Activated naive CD8-positive, alpha-beta T cell treated with anti-CD3 and anti-CD28 coated beads for 36 hours (primary cell): ENCODE measurements at places on chromosomes 6 and 20. TPM values are rescaled to one million over a fixed set of nuclear protein-coding genes. Genes with fewer than 3 reads are reported as not detected.
A peak's percentile ranks its signal among the peaks of the same experiment; 100 is the strongest.

GRCh38 chr6:160766989-160767646, 65.1 kb downstream of the PLG start:
- H3K36me3 ChIP-seq: no peaks in the 10 kb centered on the region
- H3K4me3 ChIP-seq: peak overlapping the region; percentile 66
- DNase-seq: peak; percentile 54
- peaks cover 39% of the 10 kb centered on the region for H3K27me3 ChIP-seq
- peaks cover 3% of the 10 kb centered on the region for H3K4me1 ChIP-seq

Gene ZSCAN23
- total RNA-seq: 1.6 TPM

Gene LCA5
- 0.32 TPM for total RNA-seq

Gene NKAIN4
- total RNA-seq: not detected

- no peaks in the 10 kb centered on the region for H3K27me3 ChIP-seq
- H3K4me3 ChIP-seq: peak overlapping the region; percentile 100
- peak overlapping the region; percentile 92 for H3K27ac ChIP-seq
- DNase-seq: peak; percentile 32
- H3K4me1 ChIP-seq: peaks cover 58% of the 10 kb centered on the region
These were observed 3.6 kb downstream of the CCND3 start for GRCh38 chr6:41937861-41938574.

Gene SPEF1
- 0.23 TPM for total RNA-seq

Gene TENT5A
- total RNA-seq: 0.94 TPM

Gene CALHM4
- not detected for total RNA-seq

- DNase-seq: peak; percentile 38
- H3K27me3 ChIP-seq: no peaks in the 10 kb centered on the region
- peaks cover 5% of the 10 kb centered on the region for H3K36me3 ChIP-seq
- H3K27ac ChIP-seq: peak within 1 kb of the TSS; percentile 93
- peaks cover 56% of the 10 kb centered on the region for H3K4me1 ChIP-seq
These were observed at the start of gene HLA-DMB for GRCh38 chr6:32940656-32941213. HLA-DMB (minus strand) TSS chr6:32941028; CDS start chr6:32940807, 221 bp downstream.

GRCh38 chr6:153511896-153512496, 380.9 kb upstream of the RGS17 start:
- no peaks in the 10 kb centered on the region for H3K36me3 ChIP-seq
- no peak overlapping the region for H3K4me3 ChIP-seq
- no peak overlapping the region for H3K27ac ChIP-seq
- H3K4me1 ChIP-seq: no peaks in the 10 kb centered on the region
- DNase-seq: no peak

DNA sequence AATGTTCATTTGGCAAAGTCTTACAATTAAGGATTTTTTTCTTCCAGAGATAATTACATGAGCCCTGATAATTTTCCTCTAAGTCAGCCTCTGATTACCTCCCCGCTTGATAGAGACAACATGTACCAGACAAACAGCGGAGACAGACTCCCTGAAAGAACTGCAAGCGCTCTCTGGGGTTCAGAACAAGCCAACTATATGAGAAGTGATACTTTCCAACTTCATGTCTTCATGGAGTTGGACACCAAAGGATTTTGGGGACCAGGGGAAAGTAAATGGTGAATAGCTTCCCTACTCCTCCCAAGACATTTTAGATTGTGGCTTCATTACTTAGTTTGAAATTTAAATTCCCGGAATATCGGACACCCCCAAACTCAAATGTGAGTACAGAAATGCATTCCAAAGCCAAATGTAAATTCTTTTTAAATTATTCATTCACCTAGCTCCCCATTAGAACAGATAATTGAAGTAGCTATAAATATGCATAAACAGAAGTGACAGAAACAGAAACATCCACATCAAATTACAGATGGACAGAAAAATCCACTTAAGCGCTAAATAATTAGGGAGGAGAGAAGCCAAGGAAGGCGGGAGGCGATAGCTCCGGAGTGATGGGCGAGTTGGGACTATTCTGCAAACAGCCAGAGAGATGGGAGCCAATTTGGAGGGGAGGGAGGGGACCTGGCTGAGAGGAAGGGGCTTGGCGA, 129.7 kb upstream of the AKAP12 start:
- H3K27me3 ChIP-seq: peaks cover 7% of the 10 kb centered on the region
- no peak overlapping the region for H3K4me3 ChIP-seq
- H3K27ac ChIP-seq: no peak overlapping the region
- no peak for DNase-seq

DNA sequence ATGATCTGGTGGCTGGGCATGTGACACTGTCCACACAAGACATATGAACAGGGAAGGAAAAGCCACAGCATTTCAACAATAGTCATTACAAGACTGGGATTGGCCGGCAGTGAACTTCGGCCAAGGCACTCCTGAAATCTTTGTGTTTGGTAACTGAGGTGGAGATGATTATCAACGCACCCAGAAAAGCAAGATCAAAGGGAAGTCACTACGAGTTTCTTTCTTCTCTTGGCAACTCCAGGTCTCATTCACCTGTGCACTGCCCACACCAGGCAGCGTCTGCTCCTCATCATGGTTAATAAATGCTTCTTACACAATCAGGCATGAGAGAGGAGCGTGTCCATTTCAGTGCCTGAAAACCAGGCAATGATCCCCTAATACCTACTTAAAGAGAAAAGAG, 20.5 kb upstream of the FOXC1 start:
- peaks cover 35% of the 10 kb centered on the region for H3K27me3 ChIP-seq
- no peaks in the 10 kb centered on the region for H3K36me3 ChIP-seq
- DNase-seq: no peak
- H3K4me1 ChIP-seq: no peaks in the 10 kb centered on the region
- no peak overlapping the region for H3K4me3 ChIP-seq
- no peak overlapping the region for H3K27ac ChIP-seq

Gene NRSN1
- not detected for total RNA-seq

GRCh38 chr6:122648726-122649125, 38.5 kb downstream of the PKIB start:
- no peak overlapping the region for H3K4me3 ChIP-seq
- no peak for DNase-seq
- no peak overlapping the region for H3K27ac ChIP-seq
- no peaks in the 10 kb centered on the region for H3K36me3 ChIP-seq

- DNase-seq: no peak
- no peak overlapping the region for H3K4me3 ChIP-seq
These were observed 36.5 kb downstream of the DZANK1 start for GRCh38 chr20:18430172-18430826.

Gene FAM162B
- not detected for total RNA-seq

Gene GRM1
- not detected for total RNA-seq

- no peaks in the 10 kb centered on the region for H3K36me3 ChIP-seq
- DNase-seq: no peak
- H3K4me3 ChIP-seq: no peak overlapping the region
- H3K27ac ChIP-seq: no peak overlapping the region
These were observed 16.0 kb downstream of the HTR1B start for GRCh38 chr6:77447254-77447653.

GRCh38 chr6:132972971-132973370, 158.6 kb downstream of the RPS12 start:
- no peaks in the 10 kb centered on the region for H3K4me1 ChIP-seq
- no peak overlapping the region for H3K4me3 ChIP-seq
- H3K27me3 ChIP-seq: peaks cover 15% of the 10 kb centered on the region
- H3K27ac ChIP-seq: no peak overlapping the region
- no peak for DNase-seq
- no peaks in the 10 kb centered on the region for H3K36me3 ChIP-seq

GRCh38 chr6:127435626-127436220, 23.5 kb downstream of the KIAA0408 start:
- no peak for DNase-seq
- H3K4me3 ChIP-seq: no peak overlapping the region
- H3K27ac ChIP-seq: no peak overlapping the region
- peaks cover 21% of the 10 kb centered on the region for H3K27me3 ChIP-seq
- H3K36me3 ChIP-seq: no peaks in the 10 kb centered on the region

Gene PXMP4
- total RNA-seq: 6.9 TPM

Gene BPIFA1
- not detected for total RNA-seq

DNA sequence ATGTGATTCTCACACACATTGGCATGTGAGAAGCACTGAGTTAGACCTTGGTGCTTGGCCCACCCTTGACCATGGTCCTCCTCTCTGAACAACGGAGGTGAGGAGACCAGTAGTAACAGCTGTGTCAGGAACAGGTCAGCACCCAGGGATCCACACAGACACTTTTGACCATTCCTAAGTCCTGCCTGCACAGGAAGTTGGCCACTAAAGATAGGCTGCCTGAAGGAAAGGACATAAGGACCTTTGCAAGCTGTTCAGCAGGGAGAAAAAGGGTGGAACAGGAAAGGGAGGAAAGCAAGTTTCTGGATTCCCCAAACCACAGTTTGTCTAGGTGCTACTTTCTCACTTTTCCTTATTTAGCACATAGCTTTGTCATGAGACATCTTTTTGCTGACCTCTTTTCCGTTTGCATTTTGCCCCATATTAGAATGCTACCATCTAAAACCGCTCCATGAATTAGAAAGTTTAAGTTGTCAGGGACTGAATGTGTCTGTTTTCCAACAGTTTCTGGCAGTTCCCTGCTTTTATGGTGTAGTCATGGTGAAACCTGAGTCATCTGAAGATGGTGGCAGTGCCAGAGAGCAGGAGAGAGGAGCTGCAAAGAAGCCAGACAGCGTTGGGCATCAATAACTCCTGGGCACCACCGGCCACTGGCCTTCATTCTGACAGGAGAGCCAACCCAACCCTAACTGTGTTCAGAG, 1.1 kb upstream of the CD109 start:
- H3K27ac ChIP-seq: peak overlapping the region; percentile 91
- H3K4me3 ChIP-seq: peak overlapping the region; percentile 84
- peak; percentile 14 for DNase-seq
- H3K36me3 ChIP-seq: peaks cover 24% of the 10 kb centered on the region

DNA sequence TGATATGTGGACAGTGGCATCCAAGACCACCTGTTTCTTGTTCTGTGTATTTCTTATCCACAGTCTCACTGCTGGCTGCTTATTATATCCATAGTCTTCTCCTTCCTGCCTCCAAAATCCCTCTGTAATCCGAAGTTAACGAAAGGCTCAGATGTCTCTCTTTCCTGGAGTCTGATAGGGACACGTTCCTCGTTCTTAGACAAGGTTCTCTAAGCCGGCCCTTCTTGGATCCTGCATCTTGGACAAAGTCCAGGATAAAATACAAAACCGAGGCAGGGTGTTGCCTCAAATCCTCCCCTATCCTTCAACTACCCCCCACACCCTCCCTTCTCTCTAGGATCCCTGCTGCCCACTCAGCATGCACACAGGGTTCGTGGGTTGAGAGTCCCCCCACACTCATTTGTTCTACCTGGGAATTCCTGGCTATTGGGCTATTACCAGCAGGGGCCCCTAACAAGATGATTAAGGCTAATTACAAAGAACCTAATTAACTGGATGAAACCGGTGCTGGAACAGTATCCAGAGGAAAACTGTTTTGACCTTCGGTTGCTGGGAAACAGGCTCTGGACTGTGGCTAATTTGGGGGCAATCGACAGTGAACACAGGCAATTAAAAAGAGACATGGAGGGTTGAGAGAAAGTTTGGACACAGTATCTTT, 32.7 kb upstream of the MRPS10 start:
- no peaks in the 10 kb centered on the region for H3K27me3 ChIP-seq
- no peak overlapping the region for H3K4me3 ChIP-seq
- peaks cover 2% of the 10 kb centered on the region for H3K36me3 ChIP-seq
- no peak overlapping the region for H3K27ac ChIP-seq
- DNase-seq: no peak
- no peaks in the 10 kb centered on the region for H3K4me1 ChIP-seq

DNA sequence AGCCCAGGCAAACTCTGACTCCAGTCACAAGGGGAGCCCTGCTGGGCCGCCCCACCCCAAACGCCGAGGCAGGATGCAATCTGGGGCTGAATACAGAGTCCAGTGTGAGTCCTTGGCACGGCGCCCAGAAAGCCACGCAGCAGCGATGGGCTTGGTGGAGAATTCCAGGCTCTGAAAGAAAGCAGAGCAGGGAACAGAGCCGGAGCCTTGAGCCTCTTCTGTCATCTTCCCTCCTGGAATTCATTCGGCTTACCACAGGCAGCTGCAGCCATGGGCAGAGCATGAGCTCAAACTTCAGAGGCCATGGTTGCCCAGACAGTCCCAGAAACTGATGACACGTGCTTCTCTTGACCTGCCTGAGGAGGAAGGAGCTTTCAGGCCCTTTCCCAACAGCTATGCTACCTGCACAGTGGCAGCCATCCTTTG, 441.1 kb upstream of the JARID2 start:
- peaks cover 5% of the 10 kb centered on the region for H3K4me1 ChIP-seq
- H3K27me3 ChIP-seq: peaks cover 3% of the 10 kb centered on the region
- H3K4me3 ChIP-seq: no peak overlapping the region

Gene PRL
- not detected for total RNA-seq

Gene C6orf163
- total RNA-seq: 0.98 TPM

DNA sequence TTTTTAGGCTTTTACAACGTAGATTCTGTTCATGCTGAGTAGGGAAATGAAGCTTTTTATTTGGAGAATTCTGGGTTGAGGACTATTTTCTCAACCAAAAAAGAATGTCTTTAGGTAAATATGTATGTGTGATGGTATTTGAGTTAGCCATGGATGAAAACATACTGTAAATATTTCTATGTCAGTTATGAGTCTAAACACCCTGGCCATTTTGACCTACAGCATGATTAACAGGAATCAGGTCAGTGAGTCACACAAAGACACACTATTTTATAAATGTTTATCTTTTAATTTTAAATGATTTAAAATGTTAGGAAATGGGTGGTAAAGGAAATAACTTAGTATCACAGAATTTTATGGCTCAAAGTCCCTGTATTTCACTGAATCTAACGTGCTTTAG, 851.7 kb upstream of the MAP3K7 start:
- H3K27me3 ChIP-seq: no peaks in the 10 kb centered on the region
- DNase-seq: no peak
- no peaks in the 10 kb centered on the region for H3K4me1 ChIP-seq
- H3K27ac ChIP-seq: no peak overlapping the region
- H3K36me3 ChIP-seq: no peaks in the 10 kb centered on the region
- no peak overlapping the region for H3K4me3 ChIP-seq

Gene CRISP3
- not detected for total RNA-seq

Gene MDFI
- not detected for total RNA-seq

DNA sequence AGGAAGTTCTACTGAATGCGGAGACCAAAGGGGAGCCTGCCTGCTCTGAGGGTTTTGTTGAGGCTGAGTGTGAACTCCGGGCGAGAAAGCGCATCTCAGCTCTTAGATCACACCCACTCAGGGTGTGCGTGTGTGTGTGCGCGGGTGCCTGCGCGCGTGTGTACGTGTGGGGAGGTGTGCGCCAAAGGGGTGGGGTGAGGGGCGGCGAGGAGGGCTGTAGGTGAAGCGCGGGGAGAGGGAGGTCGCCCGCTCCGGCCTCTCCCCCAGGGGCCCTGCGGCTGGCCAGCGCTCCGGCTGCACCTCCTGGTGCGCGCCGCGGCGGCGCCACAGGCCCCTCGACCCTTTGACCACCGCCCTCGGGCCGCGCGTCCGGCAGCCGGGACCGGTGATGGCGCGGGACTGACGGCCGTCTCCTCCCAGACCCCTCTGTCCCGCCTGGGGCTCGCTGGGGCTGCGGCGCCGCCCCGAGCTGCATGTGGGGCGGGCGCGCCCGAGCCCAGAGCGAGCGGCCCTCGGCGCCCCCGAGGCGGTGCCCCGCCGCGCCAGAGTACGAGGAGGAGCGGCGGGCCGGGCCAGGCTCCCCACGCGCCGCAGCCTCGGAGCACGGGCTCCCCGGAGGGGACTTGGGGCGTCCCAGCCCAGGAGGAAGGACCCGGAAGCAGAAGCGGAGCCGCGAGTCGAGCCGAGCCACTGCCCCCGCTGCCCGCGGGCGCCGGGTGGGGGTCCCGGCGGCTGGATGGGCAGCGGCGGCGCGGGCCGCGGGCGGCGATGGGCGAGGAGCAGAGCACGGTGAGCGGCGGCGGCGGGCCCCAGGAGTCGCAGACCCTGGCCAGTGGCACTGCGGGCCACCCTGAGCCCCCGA, at the start of gene RNF217:
Gene RNF217, plus strand, starts transcription at position 661 of the 862 bp plus-strand sequence. Its CDS starts 108 bp downstream, at position 769.
- H3K4me3 ChIP-seq: peak within 1 kb of the TSS; percentile 71
- H3K36me3 ChIP-seq: no peaks in the 10 kb centered on the region
- DNase-seq: peak; percentile 15
- peaks cover 79% of the 10 kb centered on the region for H3K27me3 ChIP-seq

Gene FILIP1
- not detected for total RNA-seq
